ENCODE measurements at places on chromosomes 11 and 22. TPM values are rescaled to one million over a fixed set of nuclear protein-coding genes. Genes with fewer than 3 reads are reported as not detected.

DNA sequence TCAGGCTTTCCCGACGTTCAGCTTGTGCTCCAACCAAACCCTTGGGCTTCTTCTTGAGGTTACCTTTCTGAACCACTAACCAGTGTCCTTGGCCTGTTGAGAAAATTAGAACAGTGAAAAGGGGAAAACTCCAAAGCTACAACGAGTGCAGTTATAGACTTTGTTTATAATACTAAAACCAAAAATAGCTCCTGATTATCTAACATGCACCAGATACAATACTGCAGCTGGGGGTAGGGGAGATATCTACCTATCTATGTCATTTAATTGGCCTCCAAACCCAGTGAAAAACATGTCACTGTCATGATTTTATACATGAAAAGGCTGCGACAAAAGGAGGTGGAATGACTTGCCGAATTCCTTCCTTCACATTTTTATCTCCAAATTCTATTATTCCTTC is 11.9 kb downstream of the XRRA1 start:
- ATAC-seq, result no peak
- no peak overlapping the region for H3K27ac ChIP-seq
- no peaks in the 10 kb centered on the region for H3K4me1 ChIP-seq
- no peaks in the 10 kb centered on the region for H3K27me3 ChIP-seq
- H3K4me3 ChIP-seq, result no peak overlapping the region

- peaks cover 11% of the 10 kb centered on the region for H3K27me3 ChIP-seq
- H3K36me3 ChIP-seq, result no peaks in the 10 kb centered on the region
- no peaks in the 10 kb centered on the region for H3K4me1 ChIP-seq
- no peak overlapping the region for H3K4me3 ChIP-seq
- no peak overlapping the region for H3K27ac ChIP-seq
These were observed 582.2 kb upstream of the CADM1 start for GRCh38 chr11:116086426-116086825.

Gene SEPTIN3
- total RNA-seq, result 0.13 TPM

- no peaks in the 10 kb centered on the region for H3K27me3 ChIP-seq
- peaks cover 10% of the 10 kb centered on the region for H3K36me3 ChIP-seq
- no peak overlapping the region for H3K4me3 ChIP-seq
- ATAC-seq, result no peak
- no peaks in the 10 kb centered on the region for H3K4me1 ChIP-seq
These were observed 342.6 kb downstream of the TBC1D22A start for GRCh38 chr22:47105085-47105484.

Gene APLNR
- total RNA-seq, result 3.7 TPM

GRCh38 chr11:121281698-121282097 is 10.9 kb upstream of the SC5D start:
- H3K27me3 ChIP-seq, result peaks cover 44% of the 10 kb centered on the region
- no peak overlapping the region for H3K27ac ChIP-seq
- ATAC-seq, result no peak
- H3K4me3 ChIP-seq, result no peak overlapping the region
- H3K4me1 ChIP-seq, result no peaks in the 10 kb centered on the region
- no peaks in the 10 kb centered on the region for H3K36me3 ChIP-seq

GRCh38 chr11:118046964-118047700 is 29.7 kb upstream of the TMPRSS4 start:
- H3K27me3 ChIP-seq, result peaks cover 7% of the 10 kb centered on the region
- H3K4me3 ChIP-seq, result no peak overlapping the region
- ATAC-seq, result no peak
- no peaks in the 10 kb centered on the region for H3K4me1 ChIP-seq
- H3K36me3 ChIP-seq, result no peaks in the 10 kb centered on the region

Gene FGF4
- not detected for total RNA-seq

Gene POU2F3
- total RNA-seq, result not detected

DNA sequence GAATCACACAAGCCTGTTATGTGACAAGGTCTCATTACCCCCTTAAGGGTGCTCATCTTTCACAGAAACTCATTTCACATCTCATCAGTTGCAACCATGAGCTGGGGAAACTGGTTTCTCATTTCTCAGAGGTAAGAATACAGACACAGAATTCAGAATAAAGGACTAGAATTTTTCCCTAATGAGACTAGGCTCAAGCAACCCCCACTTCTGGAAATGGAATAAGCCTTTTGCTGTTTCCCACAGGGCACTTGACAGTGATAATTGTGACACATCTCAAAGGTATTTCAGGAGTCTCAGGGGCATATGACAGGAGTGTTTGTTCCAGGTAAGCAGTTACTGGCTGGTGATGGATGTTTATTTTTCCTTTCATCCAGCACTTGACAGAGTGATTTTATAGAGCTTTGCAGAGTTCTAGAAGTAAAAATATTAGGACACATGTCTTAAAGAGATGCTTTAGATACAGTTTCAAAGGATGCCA is 112.9 kb upstream of the DDI1 start:
- ATAC-seq, result no peak
- H3K4me3 ChIP-seq, result no peak overlapping the region
- no peaks in the 10 kb centered on the region for H3K27me3 ChIP-seq
- peaks cover 19% of the 10 kb centered on the region for H3K4me1 ChIP-seq

Gene MYOD1
- not detected for total RNA-seq

- H3K36me3 ChIP-seq, result no peaks in the 10 kb centered on the region
- H3K27me3 ChIP-seq, result no peaks in the 10 kb centered on the region
- ATAC-seq, result no peak
- no peak overlapping the region for H3K4me3 ChIP-seq
- no peak overlapping the region for H3K27ac ChIP-seq
- peaks cover 94% of the 10 kb centered on the region for H3K4me1 ChIP-seq
These were observed 12.3 kb downstream of the TNRC6B start for GRCh38 chr22:40189997-40190396.

- no peaks in the 10 kb centered on the region for H3K36me3 ChIP-seq
- H3K27ac ChIP-seq, result no peak overlapping the region
- no peak for ATAC-seq
- H3K27me3 ChIP-seq, result no peaks in the 10 kb centered on the region
- no peak overlapping the region for H3K4me3 ChIP-seq
These were observed 20.6 kb downstream of the TSPAN4 start for GRCh38 chr11:863023-863909.

Gene C1QTNF4
- 2.3 TPM for total RNA-seq

DNA sequence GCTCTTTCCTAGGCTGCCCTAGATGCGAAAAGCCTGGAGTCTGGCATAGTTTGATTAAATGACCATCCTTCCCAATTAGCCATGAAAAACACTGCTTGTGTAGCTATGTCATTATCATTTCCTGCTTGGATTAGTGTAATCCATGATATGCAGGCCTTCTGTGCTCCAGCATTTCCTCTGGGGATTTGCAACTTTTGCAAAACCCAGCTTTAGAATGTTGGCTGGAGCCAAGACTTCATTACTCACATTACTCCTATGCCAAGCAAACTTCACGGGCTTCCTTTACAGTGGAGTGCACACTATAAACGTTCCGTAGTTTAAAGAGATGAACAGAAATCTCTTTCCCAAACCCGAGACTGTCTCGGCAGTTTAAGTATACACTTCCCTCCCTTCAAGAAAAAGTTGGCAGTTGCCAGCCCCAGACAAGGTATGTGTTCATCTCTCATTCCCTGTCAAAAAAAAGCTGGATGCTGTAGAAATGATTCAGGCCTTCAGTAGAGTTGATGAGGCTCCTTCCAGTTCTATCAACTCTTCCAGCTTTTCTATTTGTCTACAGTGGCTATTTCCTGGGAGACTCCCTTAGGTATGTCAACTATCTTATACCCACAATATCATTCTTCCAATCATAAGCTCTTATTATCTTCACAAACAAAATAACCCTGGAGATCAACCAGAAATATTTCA is 180.0 kb downstream of the MAML2 start:
- H3K27me3 ChIP-seq, result no peaks in the 10 kb centered on the region
- no peaks in the 10 kb centered on the region for H3K36me3 ChIP-seq
- peak; percentile 91 for ATAC-seq
- H3K4me3 ChIP-seq, result no peak overlapping the region
- H3K27ac ChIP-seq, result peak overlapping the region; percentile 62

GRCh38 chr11:78418584-78419211 is 1.1 kb upstream of the GAB2 start:
- H3K36me3 ChIP-seq, result no peaks in the 10 kb centered on the region
- no peak for ATAC-seq
- H3K27ac ChIP-seq, result no peak overlapping the region
- peaks cover 18% of the 10 kb centered on the region for H3K4me1 ChIP-seq

Gene CDON
- total RNA-seq, result 31.0 TPM

GRCh38 chr11:11622340-11622706 is 518 bp upstream of the GALNT18 start:
- no peaks in the 10 kb centered on the region for H3K36me3 ChIP-seq
- H3K4me3 ChIP-seq, result peak overlapping the region; percentile 3
- peak; percentile 24 for ATAC-seq
- H3K27me3 ChIP-seq, result no peaks in the 10 kb centered on the region
- H3K4me1 ChIP-seq, result peaks cover 9% of the 10 kb centered on the region

Gene TTLL8
- not detected for total RNA-seq

DNA sequence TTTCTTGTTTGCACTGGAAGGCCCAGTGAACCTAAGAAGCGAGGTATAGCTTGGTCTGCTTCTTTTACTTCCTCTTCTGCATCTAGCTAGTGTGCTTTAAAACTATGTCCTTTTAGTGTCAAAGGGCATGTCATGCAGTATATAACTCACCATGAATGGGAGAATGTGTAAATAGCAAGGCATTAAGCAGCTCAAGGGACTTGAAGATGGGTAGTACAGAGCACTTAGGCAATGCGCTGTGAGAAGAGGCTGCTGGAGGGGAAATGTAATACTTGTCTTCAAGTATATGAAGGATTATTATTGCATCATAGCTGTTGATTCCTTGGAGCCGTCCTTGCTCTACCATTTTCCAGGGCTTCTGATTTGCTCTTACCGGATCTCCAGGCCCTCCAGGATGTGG is 7.6 kb downstream of the MAML2 start:
- no peak overlapping the region for H3K27ac ChIP-seq
- no peak overlapping the region for H3K4me3 ChIP-seq
- no peaks in the 10 kb centered on the region for H3K36me3 ChIP-seq
- ATAC-seq, result no peak
- peaks cover 16% of the 10 kb centered on the region for H3K4me1 ChIP-seq

DNA sequence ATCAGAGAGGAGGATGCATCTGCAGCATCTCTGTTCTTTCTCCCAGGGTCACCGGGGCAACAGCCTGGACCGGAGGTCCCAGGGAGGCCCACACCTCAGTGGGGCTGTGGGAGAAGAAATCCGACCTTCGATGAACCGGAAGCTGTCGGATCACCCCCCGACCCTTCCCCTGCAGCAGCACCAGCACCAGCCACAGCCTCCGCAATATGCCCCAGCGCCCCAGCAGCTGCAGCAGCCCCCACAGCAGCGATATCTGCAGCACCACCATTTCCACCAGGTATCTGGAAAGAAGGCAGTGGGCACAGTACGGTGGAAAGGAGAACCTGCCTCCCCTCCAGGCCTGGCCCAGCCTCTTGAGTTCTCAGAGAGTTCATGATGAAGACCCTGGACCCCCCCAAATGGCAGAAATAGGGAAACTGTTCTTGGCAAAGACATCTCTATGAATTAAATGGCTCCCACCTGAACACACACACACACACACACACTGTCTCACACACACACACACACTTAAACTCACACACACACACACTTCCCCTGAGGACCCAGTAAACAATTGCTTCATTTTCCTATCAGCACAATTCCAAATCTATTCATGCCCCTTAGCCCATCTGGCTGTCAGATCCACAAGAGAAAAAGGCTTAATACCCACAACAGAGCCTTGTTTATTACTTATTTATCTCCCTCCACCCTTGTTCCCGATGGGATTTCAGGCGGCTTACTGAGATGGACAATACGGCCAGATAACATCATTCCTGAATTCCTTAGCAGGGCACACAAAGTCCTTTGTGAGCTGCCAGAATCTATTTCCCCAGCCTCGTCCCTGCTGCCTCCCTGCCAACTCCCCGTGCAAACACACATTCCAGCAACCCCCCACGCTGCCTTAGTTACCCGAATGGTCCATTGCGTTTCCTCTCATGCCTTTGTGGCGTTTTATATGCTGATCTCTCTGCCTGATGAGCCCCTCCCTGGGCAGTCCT is 8.1 kb downstream of the TMA7B start:
- H3K36me3 ChIP-seq, result no peaks in the 10 kb centered on the region
- H3K4me3 ChIP-seq, result no peak overlapping the region
- ATAC-seq, result peak; percentile 55
- no peaks in the 10 kb centered on the region for H3K4me1 ChIP-seq

All from gastroesophageal sphincter (tissue), 4 donors.